Activated T-helper 1 cell treated with Interleukin-2 at 50 U/mL for 16 hours (primary cell): ENCODE measurements at places on chromosomes 4 and X.

- DNase-seq: no peak
Observed at GRCh38 chr4:60611762-60612496, 588.2 kb upstream of the ADGRL3 start.

DNA sequence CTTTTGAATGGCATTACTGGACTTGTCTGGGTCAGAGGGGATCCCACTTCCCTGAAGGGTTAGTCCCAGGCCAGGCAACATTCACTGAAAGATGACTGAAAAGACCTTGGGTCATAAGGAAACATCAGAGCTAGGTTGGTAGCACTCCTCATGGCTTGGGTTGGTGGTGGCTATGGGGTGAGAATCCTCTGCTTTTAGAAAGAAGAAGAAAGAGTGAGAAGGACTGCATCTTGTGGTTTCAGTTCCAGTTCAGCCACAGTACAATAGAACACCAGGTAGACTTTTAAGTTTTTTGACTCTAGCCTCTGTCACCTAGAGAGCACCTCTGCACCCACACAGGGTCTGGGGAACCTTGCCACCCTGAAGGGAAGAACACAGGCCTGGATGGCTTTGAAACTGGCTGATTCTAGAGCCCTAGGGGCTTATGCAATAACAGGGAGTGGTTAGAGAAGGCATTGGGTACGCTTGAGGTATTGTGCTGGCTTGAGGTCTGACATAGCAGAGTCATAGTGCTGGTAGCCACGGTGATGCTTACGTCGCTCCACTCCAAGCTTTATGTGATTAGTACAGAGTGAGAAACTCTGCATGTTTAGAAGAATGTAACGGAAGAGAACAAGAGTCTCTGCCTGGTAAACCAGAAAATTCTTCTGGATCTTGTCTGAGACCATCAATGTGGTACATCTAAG lies 36.5 kb downstream of the PRR32 start:
- DNase-seq: no peak

- DNase-seq: no peak
Observed at GRCh38 chr4:17273047-17273446, 238.8 kb downstream of the QDPR start.

DNA sequence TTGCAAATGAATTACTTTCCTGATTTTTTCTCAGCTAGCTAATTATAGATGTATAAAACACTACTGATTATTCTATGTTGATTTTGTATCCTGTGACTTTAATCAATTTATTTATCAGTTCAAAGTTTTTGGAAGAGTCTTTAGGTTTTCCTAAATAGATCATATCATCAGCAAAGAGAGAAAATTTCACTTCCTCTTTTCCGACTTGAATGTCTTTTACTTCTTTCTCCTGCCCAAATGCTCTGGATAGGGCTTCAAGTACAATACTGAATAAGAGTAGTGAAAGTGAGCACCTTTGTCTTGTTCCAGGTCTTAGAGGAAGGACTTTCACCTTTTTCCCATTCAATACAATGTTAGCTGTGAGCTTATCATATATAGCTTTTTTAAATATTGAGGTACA lies 417.9 kb downstream of the PDGFC start:
- DNase-seq: no peak

DNA sequence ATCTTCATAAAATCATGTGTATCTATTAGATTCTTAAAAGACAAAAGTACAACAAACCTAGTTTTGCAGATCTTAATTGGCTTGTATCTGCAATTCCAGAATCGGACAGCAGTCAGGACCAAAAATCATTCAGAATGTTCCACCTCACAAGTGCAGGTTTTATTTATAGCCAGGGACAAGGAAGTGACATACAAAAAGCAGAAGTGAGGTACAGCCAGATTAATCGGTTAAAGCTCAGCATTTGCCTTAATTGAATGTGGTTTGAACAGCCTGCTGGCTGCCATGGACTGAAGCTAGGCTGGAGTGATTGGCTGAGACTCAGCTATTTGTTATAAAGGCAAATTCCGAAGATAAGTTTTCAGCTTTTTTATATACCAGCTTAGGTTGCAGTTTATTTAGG lies 932.6 kb downstream of the C4orf33 start:
- DNase-seq: no peak

- no peak for DNase-seq
Observed at GRCh38 chrX:152817078-152817764, 13.3 kb downstream of the CETN2 start.

GRCh38 chrX:66014556-66014955 lies 25.3 kb downstream of the VSIG4 start:
- DNase-seq: no peak
